ENCODE measurements at places on chromosomes 1 and 21.

DNA sequence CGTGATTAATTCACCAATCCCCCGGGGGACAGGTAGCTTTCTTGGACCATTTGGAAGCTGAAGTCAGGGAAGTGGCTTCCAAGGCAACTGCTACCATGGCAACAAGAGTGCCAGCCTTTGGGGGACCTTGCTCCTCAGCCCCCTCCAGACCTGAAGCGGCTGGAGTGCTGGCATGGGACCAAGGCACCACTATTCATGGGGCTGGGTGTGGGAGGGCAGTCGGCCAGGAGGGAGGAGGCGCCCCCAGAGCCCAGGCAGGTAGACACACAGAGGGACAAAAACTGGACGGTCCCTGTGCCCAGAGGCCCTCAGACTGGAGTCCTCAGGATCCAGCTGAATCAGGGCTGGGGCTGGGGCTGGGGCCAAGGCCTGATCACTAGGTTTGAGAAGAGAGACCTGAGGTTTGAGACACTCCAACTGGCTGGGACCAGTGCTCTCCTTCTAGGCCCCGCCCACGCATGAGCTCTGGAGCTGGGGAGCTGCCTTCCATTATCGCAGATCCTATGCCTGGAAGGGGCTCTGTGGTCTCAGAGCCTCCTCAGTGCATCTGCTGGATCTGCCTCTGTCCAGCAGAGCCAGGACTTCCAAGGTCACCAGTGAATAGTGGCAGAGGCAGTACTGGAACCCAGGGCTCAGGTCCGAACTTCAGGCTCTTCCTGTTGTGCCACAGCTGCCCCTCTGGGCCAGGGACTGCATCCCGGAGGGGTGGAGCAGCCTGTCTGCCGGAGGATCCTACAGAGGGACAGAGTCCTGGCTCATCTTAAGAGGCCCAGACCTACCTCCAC is 3.3 kb upstream of the KNCN start:
- no peak for DNase-seq

GRCh38 chr1:172484252-172484651 is 40.4 kb upstream of the PIGC start:
- DNase-seq, result no peak

DNA sequence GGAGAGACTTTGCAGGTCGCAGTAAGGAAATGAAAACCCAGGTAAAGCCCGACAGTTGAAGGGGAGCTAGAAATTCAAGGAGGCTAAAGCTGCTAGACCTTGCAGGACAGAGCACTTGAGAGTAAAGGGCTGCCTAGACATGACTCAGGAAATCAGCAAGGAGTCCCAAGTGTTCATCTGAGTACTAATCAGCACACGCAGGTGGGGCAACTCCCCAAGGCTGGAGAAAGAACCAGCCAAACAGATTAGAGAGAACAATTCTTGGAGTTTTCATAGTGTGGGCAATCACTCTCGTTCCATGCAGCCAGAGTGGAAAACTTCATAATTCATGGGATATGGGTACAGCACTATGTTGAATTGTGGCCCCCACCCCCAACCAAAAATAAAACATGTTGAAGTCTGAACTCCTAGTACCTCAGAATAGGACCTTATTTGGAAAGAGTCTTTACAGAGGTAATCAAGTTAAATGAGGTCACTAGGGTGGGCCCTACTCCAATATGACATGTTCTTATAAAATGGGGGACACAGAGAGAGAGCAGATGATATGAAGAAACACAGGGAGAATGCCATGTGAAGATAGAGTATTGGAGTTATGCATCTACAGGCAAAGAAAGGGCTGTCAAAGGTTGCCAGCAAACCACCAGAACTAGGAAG is 28.0 kb downstream of the SYDE2 start:
- DNase-seq, result no peak

GRCh38 chr21:45119812-45120211 is 45.4 kb downstream of the ADARB1 start:
- no peak for DNase-seq

DNA sequence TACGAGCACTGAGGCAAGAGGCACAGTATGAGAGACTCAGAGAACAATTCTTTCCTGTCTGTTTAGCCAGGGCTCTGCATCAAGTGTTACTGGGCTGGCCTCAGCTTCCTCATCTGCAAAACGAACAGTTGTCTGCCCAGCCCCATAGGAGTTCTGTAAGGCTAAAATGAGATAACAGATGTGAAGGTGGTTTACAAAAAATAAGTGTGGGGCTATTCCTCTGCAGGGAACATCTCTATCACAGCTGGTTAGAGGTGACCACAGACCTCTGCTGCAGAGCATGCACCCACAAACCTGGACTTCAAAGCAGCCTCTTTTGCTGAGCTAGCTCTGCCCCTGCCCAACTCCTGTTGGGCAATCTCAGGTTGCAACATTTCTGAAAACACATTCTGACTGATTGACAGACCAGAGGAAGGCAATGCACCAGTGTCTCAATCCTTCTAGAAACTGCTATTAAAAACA is 10.5 kb upstream of the OLIG1 start:
- no peak for DNase-seq

- DNase-seq, result no peak
Observed at GRCh38 chr21:26036916-26037315, 133.7 kb downstream of the APP start.

GRCh38 chr1:114703242-114703641 is 7.9 kb upstream of the AMPD1 start:
- no peak for DNase-seq

- DNase-seq, result no peak
Observed at GRCh38 chr1:179441501-179441900, 75.7 kb downstream of the AXDND1 start.

DNA sequence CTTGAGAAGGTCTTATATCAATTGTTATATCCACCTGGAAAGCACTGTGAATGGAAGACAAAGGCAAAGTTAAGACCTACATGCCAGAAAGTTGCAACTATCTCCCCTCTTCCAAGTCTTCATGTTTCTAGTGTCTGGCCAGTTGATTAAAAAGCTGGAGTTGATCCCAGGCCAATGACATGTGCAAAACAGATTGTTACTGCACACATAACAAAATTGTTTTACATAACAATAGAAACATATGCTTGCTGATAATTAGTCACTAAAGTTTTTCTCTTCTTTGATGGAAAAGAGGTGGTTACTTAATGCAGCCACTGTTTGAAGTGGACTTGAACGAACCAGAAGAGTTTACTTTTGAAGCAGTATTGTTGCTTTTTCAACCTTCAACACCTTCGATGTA is 158.2 kb downstream of the TGFBR3 start:
- DNase-seq, result no peak

- DNase-seq, result no peak
Observed at GRCh38 chr1:231807541-231807940, 181.0 kb downstream of the DISC1 start.

- DNase-seq, result no peak
Observed at GRCh38 chr21:29718081-29718815, 221.5 kb downstream of the GRIK1 start.

- peak; percentile 54 for DNase-seq
Observed at GRCh38 chr1:177928194-177928593, 41.7 kb downstream of the SEC16B start.

DNA sequence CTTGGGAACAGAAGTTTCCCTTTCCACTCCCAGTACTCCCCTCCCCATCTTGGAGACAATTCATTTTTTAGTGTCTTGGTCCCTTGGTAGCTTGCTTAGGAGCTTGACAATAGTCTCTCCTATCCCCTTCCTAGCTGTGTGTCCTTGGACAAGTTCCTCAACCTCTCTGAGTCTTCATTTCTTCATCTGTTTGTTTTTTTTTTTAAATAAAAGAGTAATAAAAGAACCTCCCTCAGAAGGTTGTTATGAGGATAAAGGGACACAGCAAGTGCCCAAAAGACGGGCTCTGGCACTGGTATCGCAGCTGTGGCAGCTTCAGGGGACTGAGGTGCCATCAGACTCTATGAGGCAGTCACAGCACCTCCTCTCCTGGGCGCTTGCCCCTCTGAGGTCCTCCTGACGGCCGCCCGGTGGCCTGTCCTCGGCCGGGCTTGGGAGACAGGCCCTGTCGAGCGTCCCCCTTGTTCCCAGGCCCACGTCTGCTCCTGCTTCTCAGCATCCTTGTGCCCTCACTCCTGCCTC is 689.2 kb downstream of the MATN1 start:
- DNase-seq, result no peak

GRCh38 chr1:9838946-9839345 is 15.2 kb upstream of the CLSTN1 start:
- DNase-seq, result no peak

GRCh38 chr1:89104687-89105086 is 21.2 kb downstream of the GBP2 start:
- no peak for DNase-seq

DNA sequence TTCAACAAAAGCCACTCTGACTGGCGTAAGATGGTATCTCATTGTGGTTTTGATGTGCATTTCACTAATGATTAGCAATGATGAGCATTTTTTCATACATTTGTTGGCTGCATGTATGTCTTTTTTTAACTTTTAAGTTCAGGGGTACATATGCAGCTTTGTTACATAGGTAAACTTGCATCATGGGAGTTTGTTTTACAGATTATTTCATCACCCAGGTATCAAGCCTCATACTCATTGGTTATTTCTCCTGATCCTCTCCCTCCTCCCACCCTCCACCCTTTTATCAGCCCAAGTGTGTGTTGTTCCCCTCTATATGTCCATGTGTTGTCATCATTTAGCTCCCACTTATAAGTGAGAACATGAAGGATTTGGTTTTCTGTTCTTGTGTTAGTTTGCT is 154.1 kb upstream of the POGK start:
- DNase-seq, result no peak

GRCh38 chr1:36133484-36133883 is 8.5 kb upstream of the COL8A2 start:
- no peak for DNase-seq

- DNase-seq, result no peak
Observed at GRCh38 chr21:37983336-37984095, 67.3 kb upstream of the KCNJ6 start.

DNA sequence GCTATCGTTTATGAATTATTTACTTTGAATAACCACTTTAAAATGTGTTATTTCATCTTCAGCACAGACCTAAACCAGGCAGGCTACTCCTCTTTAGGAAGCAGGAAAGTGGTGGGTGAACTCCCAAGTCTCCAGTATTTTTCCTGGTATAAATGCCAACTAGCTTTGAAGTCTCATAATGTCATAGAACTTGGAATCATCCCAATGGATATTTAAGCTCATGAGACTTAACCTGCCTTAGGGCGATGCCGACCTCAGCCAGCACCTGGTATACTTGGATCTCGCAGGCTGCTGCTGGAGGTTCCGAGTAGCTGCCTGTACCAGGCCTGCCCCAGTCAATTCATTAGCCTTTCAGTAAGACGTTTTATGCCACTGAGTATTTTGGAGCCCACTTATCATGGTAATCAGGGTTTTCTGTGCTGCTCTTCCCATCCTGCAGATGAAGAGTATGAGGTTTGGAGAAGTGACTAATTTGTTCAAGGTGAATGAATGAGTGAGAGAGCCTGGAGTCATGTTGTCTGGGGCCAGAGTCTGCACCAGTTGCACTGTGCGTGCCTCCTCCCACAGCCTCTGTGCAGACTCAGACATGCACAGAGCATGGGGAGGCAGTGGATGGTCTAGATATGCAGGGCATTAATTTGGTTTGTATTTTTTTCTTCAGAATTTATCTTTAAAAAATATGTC is 34.9 kb downstream of the VANGL1 start:
- peak; percentile 13 for DNase-seq

DNA sequence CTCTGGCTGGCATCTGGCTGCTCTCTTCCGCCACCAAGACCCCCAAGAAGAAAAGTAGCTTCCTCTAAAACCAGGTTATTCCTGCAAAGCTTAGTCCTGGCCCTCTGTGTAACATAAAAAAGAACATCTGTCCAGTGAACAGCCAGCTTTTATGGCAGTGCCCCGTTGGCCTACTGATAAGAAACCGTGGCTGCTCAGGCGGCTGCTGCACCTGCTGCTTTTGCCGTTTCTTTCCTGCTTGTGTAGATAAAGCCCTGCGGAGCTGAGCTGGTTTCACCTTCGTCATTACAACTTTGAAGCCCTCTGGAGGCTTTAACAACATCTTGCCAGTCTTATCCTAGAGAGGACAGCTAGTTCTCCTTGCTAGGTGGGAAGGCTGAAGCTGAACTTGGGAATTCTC is 20.5 kb downstream of the ELAPOR1 start:
- no peak for DNase-seq

DNA sequence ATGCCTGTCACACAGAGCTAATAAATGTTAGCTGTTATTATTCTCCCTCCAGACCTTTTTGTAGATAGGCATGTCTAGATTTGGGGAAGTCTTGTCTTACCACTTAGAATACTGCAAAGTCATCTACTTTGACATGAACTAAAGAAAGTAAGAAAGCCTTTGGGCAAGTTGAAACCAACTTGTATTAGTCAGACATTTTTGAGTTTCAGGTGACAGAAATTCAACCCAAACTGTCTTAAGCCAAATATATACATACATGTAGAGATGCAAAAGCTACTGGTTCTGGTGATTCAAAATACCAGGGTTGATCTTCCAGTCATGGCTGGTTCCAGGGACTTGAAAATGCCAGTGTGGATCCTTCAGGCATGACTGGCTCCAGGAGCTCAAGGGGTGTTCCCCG is 276.8 kb upstream of the TMEM51 start:
- no peak for DNase-seq

GRCh38 chr1:202311875-202312635 is 29.7 kb downstream of the UBE2T start:
- no peak for DNase-seq

DNA sequence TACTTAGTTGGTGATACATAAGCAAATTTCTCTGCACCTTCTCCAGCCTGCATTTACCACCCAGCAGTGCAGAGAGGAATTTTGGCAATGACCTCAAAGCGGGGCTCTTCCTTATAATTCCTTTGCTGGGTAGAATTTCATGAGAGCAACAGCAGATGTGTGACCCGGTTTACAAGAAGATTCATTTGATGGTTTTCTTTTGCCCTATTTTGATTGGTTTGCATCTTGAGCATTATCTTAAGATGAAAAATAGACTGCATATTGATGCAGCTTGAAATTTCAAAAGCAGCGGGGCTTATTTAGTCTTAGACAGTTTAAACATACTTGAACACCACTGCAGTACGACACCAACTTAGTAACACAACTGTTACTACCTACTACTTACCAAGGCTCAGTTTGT is 378.9 kb downstream of the TTLL7 start:
- DNase-seq, result no peak

DNA sequence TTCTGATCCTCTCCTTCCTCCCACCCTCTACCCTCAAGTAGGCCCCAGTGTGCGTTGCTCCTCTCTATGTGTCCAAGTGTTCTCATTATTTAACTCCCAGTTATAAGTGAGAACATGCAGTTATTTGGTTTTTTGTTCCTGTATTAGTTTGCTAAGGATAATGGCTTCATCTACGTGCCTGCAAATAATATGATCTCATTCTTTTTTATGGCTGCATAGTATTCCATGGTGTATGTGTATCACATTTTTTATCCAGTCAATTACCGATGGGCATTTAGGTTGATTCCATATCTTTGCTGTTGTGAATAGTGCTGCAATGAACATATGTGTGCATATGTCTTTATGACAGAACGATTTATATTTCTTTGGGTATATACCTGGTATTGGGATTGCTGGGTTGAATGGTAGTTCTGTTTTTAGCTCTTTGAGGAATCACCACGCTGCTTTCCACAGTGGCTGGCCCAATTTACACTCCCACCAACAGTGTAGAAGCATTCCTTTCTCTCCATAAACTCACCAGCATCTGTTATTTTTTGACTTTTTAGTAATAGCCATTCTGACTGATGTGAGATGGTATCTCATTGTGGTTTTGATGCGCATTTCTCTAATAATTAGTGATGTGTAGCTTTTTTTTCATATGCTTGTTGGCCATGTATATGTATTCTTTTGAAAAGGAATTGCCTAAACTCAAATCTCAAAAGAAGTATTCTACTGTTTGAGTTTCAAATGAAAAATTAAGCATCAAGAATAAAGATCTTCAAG is 116.9 kb downstream of the ETS2 start:
- no peak for DNase-seq
